A549 (cell line): ENCODE measurements at places on chromosomes 4 and X. TPM values are rescaled to one million over a fixed set of nuclear protein-coding genes. Genes with fewer than 3 reads are reported as not detected.
A peak's percentile ranks its signal among the peaks of the same experiment; 100 is the strongest.

- no peak for DNase-seq
Measured at GRCh38 chr4:4704267-4704666, 155.2 kb upstream of the MSX1 start.

GRCh38 chr4:114264452-114264851, 285.0 kb upstream of the ARSJ start:
- DNase-seq: no peak

DNA sequence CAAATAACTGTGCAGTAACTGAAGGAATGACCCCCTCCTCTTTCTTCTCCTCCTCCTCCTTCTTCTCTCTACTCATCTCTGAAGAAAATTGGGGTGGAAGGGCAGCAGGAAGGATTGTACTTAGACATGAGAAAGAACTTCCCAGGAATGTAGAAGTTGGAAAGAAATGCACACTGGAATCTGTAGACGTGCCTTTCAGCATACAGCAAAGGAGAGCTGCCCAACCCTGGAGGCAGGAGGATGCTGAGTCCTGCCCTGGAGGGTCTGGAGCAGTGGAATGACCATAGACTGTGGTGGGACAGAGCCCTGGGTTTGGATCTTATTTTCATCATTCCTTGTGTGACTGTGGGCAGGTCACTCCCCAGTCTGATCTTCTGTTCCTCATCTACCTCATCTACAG, 80.1 kb downstream of the PJA1 start:
- DNase-seq: no peak

- DNase-seq: no peak
Measured at GRCh38 chrX:132483488-132483887, 5.3 kb downstream of the MBNL3 start.

DNA sequence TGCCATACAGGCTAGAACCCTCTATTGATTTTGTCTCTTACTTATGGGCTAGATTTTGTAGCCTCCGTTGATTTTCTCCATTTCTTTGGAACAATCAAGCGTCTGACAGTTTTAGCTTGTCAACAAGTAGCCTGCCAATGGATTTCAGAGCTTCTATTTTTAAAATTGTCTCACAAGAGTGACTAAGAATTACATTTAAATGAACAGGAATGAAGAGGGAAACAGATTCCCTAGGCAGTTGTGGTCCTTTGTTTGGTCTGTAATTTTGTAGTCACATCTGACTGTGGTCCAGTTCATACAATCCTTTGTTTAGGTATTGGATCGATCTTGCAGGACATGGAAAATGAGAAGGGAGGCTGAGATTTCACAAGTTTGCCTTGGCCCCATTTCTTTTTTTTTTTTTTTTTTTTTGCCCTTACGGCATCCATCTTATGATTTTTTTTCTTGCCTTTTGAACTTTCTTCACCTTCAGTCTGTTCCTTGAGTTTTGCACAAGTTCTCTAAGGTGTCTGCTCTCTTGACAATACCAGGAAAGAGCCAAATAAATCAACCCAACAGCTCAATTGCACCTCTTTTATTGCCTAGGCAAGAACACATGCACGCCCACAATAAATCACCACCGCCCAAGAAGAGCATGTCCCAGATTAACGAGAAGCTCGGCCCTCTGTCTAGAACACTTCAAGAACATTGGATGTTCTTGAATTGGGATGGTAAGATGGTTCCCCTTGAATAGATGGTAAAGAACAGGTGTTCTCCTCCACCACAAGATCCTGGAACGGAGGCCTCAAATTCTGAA, 86.5 kb upstream of the EGFL6 start:
- no peak for DNase-seq

GRCh38 chrX:79623098-79623762, 256.1 kb upstream of the ITM2A start:
- DNase-seq: no peak

NOCT gene
- 5.3 to 7.5 TPM (median 6.0 TPM) in 3 replicates for polyA plus RNA-seq

FGFRL1 gene
- polyA plus RNA-seq: 11.2 to 11.4 TPM (median 11.2 TPM) in 3 replicates

GRCh38 chr4:137621056-137621455, 88.8 kb upstream of the PCDH18 start:
- no peak for DNase-seq

DNA sequence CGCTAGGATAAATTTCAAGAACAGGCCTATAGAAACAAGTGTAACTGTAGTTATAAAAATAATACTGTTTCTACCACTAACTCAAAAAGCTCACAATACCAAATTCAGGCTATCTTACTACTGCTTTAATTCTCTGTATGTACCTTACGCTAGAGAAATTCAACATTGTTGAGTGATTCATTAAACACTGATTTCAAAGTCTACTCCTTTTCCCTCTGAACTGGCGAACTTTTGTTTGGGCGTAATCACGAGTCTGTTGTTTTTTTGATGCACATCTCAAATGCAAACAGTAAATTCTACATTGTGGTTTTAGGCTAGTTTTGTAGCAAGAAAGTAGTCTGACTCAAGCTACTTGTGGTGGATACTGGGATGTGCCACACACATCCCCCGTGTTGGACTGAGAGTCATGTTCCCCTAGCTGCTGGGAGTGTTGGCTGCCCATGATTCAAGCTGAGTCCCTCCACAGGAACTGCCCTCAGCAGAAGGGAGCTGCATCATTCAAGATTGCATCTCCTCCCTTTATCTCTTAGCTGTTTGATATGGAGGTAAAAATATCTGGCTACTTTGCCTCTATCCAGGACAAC, 406.1 kb downstream of the RAPGEF2 start:
- DNase-seq: no peak

DNA sequence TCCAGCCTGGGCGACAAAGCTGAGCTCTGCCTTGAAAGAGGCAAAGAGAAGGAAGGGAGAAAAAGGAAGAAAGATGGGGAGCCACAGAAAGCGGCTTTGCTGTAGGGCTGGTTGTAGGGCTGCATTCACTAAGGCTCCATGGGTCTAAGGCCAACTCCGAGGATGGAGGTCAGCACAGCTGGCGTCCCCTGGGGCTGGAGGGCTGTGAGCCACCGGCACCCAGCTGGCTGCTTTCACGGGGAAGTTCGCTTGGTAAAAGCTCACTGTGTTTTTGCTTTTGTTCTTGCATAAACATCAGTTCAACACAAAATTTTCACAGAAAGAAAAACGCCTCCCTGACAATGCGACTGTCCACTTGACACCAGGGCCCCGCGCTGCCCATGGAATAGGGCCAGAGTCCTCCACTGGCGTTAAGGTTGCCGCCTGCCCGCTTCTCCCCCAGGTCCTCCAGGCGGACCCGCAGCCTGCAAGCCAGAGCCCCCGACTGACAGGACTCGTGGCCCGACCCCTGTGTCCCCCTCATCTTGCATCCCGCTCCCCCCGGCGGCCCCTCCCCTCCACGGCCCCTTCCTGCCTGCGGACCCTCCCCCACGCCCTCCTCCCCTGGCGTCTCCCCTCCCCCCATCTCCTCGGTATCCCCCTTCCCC, 1.1 kb downstream of the RNF212 start:
- DNase-seq: no peak

TRO gene
- 1.1 to 1.4 TPM (median 1.3 TPM) in 3 replicates for polyA plus RNA-seq

ASB5 gene
- not detected in 3 replicates for polyA plus RNA-seq

- no peak for DNase-seq
Measured at GRCh38 chr4:4524364-4524763, 17.5 kb downstream of the STX18 start.

- no peak for DNase-seq
Measured at GRCh38 chr4:174600391-174600790, 78.1 kb upstream of the HPGD start.

BEX5 gene
- not detected in 3 replicates for polyA plus RNA-seq

DNA sequence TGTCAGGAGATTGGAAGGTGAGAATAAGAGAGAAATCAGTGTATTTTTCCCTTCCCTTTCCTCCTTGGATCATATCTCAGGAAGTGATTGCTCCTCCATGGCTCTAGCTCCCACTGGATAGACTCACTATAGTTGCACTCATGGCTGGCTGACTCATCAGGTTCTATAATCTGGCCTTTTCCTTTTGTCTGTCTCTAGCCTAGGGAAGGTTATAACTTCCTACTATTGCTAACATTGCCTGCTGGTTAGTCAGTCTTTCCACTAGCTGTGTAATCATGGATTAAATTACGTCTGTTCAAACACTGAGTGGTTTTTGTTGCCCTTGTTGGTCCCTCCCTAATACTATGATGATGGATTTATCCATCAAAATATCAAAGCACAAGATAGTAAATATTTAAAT, 195.5 kb upstream of the VEGFC start:
- DNase-seq: peak; percentile 49

DNA sequence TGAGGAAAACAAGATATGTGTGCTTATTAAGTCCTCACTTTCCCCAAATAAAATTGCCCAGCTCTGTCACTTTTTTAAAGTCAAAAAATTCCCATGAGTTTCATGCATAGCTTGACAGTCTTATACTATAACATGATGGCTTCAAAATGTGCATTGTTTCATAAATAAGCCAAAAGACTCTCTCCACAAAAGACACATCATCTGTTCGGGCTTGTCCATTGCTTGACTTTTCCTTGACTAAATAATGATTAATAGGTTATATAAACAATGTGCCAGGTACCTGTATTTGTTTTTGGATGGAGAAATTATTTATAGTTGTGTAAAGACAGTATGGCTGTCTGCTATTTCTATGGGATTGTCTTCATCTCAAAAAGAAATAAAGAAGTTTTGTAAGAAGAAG, 329.2 kb upstream of the KLF3 start:
- DNase-seq: no peak

CXCL9 gene
- polyA plus RNA-seq: not detected in 3 replicates

MAP3K15 gene
- 2.2 to 2.4 TPM (median 2.3 TPM) in 3 replicates for polyA plus RNA-seq

PCYT1B gene
- polyA plus RNA-seq: 0.05 TPM in 1 of 3 replicates, not detected in the others

DNA sequence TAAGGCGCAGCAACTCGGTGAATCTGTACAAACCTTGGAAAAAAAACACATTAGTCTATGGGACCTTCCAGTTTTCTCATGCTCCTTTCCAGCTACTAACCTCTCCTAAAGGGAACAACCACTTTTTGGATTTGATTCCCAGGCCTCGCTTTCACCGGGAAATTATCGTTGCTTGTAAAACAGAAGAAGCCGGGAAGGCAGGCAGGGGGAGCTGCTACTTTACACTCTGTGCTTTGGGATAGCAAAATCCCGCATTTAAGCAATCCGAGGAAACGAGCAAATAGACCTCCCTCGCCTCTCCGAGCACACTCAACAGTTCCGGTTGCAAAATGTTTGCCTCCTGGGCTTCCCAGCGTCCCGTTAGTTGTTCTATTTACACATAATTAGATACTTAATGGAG, 1.2 kb downstream of the CD38 start:
- DNase-seq: peak; percentile 75

GRCh38 chrX:15269618-15270521, at the start of gene ASB9:
TSS of gene ASB9 (minus strand) at chrX:15270083. CDS start at chrX:15269874, 209 bp downstream.
- peak; percentile 96 for DNase-seq

DNA sequence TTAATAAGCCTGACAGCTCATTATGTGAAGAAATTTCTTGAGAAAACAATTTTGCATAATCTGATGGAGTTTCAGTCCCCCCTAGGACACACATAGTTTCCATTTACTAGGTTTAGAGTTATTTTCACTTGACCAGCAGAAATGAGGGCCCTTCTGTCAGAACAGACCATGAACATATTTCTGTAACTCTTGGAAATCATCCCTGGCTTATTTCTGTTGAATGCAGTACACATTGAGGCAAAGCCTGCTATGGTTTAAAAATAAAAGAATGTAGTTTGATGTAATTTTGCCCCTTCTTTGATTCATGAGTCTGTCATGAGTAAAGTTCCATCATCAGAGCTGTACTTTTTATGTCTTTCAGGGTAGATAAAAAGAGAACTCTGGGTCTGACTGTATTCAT, 104.6 kb upstream of the ETNPPL start:
- DNase-seq: no peak
